ENCODE measurements at places on chromosomes 2 and 18.

DNA sequence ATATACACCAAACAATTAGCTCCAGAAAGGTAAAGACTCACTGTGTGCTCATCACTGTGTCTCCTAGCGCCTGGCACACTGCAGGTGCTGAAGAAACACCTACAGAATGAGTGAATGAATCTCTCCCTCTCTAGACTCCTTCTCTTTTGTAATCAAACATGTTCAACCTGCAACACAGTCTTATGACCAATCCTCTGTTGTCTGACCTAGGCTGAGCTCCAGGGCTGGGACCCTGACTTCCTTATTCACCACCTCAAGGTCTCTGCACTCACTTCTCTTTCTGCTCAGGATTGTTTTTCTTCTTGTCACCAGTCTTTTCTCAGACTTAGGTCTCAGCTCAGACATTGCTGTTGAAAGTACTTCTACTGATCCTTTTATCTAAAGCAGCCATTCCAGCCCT, 9.8 kb downstream of the CKAP2L start:
- DNase-seq = no peak

- DNase-seq = no peak
Measured at GRCh38 chr2:215843579-215843978, 169.8 kb downstream of the MREG start.

GRCh38 chr18:25830787-25831186, 259.6 kb downstream of the SS18 start:
- no peak for DNase-seq

DNA sequence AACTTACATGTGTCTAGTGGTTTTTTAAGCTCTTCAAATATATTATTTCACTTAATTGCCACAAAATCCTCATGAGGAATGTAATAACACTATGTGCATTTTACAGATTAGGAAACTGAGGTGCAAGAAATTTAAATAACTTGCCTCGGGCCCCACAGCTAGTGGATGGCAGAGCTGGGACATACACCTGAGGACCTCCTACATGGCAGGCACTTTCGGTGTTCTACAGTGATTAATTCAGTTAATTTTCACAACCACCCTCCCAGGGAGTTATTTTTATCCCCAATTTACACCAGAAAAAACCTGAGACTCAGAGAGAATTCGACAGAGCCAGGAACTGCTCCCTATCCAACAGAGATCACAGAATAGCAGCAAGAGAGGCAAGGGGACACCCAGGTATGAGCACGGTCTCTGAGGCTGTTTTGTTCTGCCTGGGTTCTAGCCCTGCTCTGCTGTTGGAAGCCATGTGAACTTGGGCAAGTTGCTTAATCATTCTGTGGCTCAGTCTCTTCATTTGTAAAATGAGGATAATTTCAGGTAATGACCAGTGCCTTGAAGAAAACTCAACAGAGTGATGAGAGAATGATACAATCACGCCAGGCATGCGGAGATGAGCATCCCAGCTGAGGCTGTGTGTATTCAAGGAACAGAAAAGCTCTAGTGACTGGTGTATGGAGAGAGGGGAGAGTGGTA, 82.3 kb downstream of the MYCN start:
- no peak for DNase-seq

- no peak for DNase-seq
Measured at GRCh38 chr2:20067992-20068584, 16.7 kb upstream of the LAPTM4A start.
